ENCODE measurements at places on chromosomes 4 and X.

- no peak for DNase-seq
These were observed 164.1 kb downstream of the DEFB131A start for GRCh38 chr4:9608300-9608699.

GRCh38 chrX:124504111-124504983 is 158.0 kb downstream of the SH2D1A start:
- DNase-seq: peak; percentile 79

DNA sequence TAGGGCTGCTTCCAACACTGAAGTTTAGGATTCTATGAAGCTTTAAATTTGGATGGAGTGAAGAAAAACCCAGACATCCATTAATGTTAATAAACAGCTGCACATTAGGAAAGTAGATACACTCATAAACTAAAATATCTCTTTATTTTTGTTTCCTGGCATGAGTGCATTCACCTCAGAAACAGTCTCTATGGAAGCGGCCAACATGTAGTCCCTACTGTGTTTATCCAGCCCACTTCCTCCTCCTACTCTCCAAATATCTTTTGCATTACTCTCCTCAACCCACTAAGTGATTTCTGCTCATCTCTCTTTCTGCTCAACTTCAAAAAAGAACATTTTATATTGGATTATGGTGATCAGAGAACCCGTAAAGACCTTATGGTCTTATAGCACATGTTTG is 180.3 kb upstream of the MXRA5 start:
- DNase-seq: peak; percentile 63

DNA sequence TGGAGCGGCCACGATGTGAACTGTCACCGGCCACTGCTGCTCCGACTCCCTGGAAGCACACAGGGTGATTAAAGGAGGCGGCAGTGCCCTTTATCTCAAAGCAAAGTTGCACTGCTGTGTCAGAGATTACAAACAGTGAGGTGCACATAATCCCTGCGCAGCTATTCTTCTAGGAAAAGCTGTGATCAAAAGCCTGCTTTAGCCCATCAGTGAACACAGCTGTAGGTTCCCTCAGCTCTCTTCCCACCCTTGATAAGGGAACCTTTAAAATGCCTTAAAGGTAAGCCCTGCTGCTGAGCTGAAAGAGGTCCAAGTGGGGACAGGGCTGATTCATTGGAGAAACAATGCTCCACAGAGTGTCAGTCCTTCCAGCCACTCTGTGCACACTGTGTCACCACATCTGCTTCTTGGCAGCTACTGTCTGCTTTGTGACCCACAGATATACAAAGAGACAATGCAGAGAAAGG is 127.6 kb downstream of the EIF4E start:
- no peak for DNase-seq

DNA sequence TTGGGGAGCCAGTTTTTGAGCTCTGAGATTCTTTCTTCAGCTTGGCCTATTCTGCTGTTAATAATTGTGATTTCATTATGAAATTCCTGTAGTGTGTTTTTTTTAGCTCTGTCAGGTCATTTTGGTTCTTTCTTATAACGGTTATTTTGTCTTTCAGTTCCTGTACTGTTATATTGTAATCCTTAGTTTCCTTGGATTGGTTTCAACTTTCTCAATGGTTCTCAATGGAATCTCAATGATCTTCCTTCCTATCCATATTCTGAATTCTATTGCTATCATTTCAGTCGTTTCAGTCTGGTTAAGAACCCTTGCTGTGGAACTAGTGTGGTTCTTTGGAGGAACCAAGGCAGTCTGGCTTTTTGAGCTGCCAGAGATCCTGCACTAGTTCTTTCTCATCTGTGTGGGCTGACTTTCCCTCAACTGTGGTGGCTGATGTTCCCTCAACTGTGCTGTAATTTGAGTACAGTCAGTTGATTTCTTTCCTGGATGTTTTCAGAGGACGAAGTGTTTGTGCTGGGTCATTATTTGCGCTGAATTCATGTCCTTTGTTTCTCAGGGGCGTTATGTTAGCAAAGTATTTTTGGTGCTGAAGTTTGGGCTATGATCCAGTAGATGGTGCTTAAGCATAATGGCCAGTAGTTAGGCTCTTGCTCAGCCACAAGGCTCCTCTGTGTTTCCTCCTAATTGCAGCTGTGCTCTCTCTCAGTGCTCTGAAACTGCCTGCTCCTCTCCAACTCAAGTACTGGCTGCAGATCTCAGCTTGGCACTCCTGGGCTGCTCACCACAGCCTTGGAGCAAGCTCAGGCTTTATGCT is 27.5 kb downstream of the ENPEP start:
- no peak for DNase-seq
